ENCODE measurements at places on chromosomes 11 and 22.

DNA sequence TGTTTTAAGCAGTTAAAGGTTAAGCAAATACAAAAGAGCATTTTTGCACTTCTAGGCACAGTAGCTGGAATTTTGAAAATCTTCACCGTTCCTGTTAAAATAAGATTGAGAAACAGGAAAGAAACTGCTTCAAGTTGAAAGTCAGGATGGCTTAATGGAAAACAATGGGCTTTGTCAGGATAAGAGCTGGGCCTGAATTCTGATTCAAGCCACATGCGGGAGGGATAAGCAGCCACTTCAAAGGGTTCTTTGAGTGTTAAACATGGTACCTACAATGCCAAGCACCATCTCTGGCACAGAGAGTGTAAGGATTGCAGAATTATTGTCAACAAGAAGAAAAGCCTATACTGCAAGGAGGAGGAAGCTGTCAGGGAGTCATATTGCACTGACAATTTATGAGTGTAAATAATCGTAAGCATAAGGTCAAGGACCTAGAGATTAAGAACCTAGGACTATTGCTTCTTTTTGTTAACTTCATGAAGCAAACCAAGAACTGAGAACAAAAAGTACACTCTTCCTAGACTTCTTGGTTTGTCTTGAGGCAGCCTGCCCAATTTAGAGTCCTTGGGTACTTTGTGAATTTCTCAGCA lies 32.5 kb downstream of the MPPED2 start:
- DNase-seq: no peak

GRCh38 chr11:495537-495931 lies 11.5 kb downstream of the RNH1 start:
- no peak for DNase-seq

GRCh38 chr11:131413217-131413616 lies 42.8 kb downstream of the NTM start:
- DNase-seq: no peak

DNA sequence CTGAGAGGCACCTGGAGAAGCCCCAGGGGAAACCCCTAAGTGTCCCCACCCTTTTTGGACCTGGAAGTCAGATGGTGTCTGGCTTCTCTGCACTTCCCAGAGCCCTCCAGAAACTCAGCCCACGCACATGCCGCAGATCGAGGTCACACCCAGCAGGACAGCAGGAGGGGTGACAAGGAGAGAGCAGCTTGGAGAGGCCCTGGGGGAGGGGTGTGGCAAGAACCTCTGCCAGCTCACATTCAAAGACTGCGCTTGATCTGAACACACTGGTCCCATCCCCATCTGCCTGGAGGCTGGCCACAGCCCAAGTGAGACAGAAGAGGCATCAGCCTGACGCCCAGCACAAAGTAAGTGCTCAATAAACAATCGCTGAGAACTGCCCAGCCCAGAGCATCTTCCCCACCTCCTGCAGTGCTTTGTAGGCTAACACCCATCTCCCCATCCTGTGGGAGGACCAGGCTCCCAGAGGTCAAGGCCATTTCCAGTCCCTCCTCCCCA lies 21.4 kb downstream of the TMPRSS6 start:
- DNase-seq: no peak

DNA sequence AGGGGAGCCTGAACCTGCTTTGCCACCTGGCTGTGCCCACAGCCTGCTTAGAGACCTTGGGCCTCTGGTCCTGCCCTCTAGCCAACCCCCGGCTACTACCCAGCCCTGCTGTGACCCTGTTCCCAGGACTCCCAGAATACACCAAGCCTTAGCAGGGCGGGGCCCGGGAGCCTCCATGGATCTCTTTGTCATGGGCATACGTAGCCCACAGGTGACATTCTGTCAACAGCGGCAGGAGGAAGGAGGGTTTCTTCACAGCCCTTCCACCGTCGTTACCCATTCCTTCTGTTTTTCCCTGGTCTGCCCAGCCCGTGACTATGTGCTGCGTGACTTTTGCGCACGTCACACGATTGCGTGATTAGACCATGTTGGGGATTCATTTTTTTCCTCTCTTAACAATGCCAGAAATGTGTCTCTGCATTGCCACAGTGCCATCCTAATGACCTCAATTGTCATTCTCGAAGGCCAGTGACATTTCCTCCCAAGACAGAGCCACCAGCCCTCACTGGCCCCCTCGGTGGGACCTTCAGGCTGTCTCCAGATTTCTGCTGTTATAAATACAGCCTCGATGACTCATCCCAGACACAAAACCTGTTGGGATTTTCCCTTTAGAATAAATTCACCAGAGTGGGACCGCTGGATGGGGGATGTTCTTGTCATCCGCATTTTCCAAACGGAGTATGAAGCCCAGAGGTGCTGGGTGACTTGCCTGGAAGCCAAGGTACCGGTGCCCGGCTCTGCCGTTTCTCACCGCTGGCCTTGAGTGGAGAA lies 9.0 kb downstream of the SYT12 start:
- DNase-seq: no peak

DNA sequence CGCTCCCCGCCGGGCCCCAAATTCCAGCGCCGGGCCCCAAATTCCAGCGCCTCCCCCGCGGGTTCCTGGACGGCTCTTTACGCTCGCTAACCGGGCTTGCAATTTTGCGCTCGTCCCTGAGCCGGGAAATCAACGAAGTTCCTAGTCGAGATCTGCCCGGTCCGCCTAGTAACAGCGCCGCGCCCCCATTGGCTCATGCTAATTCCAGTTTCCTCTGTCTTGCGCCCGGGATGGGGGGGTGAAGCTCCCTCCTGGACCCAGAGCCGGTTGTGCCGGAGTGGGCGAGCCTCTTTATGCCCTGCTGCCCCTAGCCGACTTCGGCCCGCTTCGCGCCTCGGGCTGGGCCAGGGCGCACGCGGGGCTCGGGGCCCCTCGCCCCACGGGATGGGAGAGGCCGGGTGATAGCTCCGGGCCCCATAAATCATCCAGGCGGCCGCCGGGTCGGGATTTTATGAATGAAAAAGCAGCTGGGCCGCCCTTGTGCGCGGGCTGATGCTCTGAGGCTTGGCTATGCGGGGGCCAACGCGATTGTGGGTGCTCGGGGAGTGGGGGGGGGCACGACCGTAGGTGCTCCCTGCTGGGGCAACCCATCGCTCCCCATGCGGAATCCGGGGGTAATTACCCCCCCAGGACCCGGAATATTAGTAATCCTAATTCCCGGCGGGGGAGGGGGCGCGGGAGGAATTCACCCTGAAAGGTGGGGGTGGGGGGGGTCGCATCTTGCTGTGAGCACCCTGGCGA lies 1.8 kb upstream of the CCND1 start:
- DNase-seq: peak; percentile 93

DNA sequence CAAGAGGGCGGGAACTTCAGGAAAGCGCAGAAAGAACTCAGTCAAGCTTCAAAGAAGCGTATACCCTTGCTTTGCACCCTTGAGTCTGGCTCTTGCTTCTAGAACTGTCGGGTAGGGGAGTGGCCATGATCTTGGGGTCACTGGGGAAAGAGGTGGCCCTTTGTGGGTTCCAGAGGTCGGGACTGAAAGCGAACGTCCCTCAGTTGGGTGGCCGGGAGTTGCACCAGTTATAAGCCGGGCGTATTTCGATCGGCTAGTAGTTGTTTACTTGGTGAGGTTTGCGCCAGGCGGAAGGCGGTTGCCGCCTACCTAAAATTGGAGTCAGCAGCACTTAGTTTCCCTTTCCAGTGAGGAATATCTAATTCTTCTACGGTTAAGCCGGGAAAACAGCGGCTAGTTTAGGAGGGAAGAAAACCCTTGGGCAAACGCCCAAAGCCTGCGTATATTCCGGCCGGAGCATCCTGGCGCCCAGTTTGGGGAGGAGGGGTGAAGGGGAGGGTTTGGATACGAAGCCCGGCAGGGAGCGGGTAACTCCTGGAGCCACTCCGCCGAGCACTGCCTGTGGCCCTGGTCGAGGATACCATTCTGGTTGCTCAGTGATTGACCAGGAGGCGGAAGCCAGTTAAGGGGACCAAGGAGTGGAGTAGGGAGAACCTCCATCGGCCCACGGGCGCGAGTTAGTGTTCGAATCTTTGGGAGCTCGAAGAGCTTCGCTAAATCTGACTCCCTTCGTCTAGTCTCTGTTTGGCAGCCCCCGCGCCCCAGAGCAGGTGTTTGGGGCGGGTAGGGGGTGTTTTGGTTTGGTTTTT lies 807 bp upstream of the WT1 start:
- no peak for DNase-seq

- no peak for DNase-seq
Observed at GRCh38 chr11:19953909-19954308, 206.4 kb downstream of the DBX1 start.

DNA sequence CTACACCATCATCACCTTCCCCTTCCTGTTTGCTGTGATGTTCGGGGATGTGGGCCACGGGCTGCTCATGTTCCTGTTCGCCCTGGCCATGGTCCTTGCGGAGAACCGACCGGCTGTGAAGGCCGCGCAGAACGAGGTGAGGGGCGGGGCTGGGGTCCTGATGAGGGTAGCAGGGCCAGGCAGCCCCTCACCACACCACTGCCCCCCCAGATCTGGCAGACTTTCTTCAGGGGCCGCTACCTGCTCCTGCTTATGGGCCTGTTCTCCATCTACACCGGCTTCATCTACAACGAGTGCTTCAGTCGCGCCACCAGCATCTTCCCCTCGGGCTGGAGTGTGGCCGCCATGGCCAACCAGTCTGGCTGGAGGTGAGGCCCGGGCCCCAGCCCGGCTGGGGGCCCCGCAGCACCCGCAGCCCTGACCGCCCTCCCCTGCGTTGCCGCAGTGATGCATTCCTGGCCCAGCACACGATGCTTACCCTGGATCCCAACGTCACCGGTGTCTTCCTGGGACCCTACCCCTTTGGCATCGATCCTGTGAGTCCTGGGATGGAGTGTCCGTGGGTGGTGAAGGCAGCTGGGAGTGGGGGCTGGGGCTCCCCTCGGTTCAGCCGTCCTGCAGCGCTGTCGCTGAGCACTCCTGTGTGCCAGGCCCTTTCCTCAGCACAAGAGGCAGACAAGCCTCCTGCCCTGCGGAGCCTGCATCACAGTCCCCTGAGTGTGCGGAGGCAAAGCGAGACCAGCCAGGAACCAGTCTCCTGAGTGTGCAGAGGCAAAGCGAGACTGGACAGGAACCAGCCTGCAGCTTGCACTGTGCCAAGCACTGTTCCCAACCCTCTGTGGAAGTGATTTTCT lies 8.8 kb downstream of the TCIRG1 start:
- no peak for DNase-seq

DNA sequence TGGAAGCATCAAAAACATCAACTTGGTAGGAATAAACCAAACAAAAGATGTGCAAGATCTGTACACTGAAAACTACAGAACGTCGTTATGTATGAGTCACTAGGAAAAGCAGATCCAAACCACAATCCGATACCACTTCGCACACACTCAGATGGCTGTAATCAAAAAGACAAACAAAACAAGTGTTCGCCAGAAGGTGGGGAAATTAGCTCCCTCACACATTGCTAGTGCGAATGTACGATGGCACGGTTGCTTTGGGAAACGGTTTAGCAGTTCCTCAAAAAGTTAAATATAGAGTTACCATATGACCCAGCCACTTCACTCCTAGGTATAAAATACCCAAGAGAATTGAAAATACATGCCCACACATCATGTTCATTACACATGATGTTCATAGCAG lies 14.8 kb upstream of the CARD10 start:
- no peak for DNase-seq

DNA sequence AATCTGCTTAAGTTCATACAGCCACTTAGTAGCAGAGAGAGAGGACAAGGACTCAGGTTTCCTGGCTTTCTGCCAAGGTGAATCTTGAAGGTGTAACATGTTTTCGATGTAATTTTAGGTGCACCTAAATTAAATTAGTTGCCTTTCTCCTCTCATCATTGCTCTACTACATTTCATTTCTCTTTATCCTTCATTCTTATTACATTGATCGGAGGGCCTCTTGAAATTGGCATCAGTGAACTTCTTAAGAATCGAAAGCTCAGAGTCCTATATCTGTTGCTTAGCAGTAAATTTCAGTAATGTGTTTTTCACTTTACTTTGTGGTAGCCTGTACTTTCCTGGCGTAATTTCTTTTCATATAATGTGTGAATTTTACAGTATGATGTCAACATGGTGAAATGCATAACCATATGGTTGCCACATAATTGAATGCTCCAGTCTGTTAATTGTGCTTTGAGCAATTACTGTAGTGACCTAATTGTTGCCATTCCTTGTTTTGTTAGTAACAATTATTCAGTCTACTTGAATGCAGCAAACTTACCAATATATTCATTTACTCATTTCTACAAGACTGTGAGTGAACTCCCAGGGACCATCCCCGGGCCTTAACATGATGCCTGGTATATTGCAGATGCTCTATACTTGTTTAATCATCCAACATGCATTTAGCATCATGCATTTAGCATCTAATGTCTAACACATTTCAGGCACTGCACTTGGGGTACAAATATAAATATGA lies 138.1 kb downstream of the MAML2 start:
- no peak for DNase-seq

GRCh38 chr11:130766650-130767565 lies 149.4 kb downstream of the SNX19 start:
- no peak for DNase-seq

DNA sequence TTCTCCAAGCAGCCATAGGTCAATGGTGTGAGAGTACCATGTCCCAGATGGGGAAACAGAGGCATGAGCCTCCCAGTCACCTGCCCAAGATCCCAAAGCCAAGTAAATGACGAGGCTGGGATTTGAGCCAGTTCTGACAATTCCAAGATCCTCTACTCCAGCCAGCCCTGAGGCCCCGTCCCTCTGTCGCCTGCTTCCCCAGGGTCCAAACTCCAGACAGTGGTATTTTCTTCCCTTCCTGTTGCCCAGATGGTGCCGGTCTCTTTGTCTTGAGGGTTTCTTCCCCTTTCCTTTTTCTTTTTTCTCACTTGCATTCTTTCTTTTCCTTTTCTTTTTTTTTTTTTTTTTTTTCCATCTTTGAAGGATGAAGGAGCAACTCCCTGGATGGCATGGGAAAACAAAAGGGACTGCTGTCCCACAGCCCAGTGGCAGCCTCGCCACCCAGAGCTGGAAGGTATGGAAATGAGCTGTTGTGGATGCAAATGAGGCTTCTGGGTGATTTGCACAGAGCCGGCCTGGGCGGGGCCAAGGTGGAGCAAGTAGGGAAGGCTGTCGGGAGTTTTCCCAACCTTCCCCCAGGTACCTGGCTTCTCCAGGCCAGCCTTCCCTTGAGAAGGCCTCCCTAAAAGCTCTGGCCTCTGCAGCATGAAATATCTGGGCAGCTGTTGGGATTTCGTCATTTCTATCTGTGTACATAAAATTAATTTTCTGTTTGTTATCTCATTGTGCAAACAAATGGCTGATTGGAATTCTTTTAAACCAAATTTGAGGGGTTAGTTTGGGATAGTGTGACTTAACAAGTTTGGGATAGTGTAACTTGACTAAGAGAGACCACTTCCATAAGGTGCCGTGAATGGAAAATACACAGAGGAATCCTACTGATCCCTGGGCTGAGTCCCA lies 146.8 kb downstream of the MN1 start:
- DNase-seq: peak; percentile 80

- no peak for DNase-seq
Observed at GRCh38 chr11:47577460-47578041, 1.2 kb downstream of the KBTBD4 start.
